Activated effector memory CD4-positive, alpha-beta T cell treated with Interleukin-2 at 50 U/mL for 16 hours (primary cell): ENCODE measurements at places on chromosomes 12 and 14.

DNA sequence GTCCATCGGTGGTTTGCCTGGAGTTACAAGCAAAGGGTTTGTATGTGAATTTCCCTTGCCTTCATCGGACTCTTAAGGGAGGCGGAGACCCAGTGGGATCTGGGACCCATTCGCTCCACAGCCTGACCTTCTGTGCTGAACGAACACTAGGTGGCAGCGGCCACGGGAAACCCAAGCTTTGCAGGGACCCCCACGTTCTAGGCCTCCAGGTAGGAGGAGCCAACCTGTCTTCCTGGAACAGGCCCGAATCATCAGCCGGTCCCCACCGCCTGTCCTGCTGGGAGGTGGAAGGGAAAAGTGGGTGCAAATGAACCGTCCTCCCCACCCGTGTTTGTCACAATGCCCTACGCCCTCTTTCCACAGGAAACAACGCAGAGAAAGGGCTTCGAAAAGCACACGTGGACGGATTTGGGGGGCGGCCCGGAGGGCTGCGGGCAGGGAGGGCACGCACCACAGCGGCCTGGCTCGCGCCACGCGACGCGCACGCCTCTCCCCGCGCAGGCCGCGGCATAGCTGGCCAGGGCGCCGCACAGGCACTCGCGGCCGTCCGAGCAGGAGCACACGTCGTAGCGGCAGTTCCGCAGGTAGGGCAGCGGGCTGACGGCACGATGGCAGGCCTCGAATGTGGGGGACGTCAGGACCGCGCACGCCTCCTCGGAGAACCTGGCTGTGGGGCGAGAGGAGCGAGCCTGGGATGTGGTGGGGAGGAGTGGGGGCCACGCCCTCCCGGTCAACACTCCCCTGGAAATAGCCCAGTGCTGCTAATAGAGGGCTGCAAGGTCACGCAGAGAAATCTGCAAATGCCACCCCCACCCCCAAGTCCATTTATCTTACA is 67.8 kb downstream of the VWF start:
- DNase-seq, result no peak

DNA sequence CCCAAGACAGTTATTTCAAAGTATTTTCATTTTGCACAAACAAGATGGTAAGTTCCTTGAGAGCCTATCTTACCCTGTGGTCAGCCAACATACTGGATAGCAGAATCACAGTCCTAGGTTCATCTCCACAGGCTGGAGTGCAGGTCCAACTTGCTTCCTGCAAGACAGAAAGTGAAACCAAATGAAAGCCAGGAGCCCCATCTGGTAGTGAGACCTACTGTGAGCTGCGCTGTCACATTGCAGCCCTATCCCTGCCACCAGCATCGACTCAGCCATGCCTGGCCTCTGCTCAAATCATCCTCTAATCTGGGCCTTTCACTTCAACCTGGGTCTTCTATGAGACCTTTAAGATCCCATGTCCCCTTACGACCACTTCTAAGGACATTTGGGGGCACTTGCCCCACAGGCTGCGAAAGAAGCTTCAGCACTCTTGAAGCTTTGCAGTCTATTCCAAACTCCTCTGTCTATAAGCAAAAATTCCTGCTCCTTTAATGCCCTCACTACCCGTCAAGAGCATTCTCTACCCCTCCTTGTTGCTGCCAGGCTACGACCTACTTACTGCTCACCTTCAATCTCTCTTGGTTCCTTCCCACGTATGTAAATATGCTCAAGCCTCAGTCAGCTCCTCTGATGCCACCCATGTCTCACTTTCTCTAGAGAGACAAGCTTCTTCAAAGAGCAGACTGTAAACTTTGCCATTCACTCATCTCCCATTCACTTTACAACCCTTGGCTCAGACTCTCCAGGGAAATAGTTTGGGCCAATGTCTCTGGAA is 55.9 kb upstream of the TSPAN11 start:
- DNase-seq, result no peak

DNA sequence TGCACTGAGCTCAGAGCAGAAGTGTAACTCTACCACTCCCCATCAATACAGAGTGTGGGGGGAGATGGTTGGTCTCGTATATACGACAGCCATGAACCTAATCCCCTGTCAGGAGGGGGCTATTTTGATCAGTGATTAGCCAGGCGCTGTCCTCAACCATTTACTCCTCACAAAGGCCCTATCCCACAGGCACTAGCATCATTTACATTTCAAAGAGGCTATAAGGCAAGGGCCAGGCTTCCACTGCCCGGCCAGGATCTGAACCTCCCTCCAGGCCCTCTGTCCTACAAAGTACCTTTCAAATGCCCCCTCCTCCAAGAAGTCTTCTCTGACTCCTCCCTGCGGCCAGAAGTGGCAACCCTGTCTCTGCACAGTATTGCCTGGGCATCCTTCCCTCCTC is 74.7 kb downstream of the ITPK1 start:
- DNase-seq, result no peak

GRCh38 chr12:47710278-47710677 is 4.4 kb upstream of the RPAP3 start:
- DNase-seq, result no peak

DNA sequence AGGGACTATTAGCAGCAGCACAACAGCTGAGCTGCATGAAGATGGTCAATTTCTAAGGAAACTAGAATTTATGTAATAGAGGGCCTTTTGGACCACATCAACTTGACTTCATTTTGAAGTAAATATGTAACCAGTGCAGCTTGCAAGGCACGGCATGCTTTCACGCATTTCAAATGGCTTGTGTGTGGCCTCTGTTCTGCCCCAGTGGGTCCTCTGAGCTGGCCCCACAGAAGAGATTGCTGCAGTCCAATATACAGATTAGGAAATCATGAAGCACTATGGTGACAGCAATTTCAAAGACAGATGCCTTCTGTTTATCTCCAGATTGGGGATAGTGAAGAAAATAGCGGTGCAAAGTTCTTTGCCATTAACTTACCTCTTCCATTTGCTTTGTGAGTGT is 101.4 kb downstream of the PDZRN4 start:
- DNase-seq, result no peak

- DNase-seq, result no peak
Observed at GRCh38 chr12:26680727-26681455, 152.1 kb downstream of the ITPR2 start.

DNA sequence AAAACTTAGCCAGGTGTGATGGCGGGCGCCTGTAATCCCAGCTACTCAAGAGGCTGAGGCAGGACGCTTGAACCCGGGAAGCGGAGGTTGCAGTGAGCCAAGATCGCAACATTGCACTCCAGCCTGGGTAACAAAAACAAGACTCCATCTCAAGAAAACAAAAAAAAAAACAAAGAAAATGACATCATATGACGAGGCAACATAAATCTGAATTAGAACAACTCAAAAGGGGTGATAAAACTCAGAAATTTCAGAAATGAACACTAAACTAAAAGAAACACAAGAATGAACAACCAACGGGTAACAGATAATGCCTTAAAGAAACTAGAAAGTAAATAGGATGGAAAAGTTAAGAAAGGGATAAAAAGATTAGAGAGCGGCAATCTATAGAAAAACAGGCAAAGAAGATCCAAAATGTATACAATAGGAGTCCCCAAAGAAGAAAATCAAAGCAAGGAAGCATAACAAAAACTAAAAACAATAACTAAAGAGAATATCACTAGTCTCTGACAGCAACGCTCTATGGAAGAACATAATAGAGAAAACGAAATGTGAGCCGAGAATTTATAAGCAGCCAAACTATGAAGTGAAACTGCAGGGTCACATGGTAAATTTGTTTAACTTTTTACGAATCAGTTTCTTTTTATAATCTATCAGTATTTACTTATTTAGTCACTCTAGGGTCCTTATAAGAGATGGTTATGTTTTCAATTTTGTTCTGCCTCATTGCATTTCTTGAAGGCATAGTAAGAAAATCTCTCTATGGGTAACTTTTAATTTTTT is 45.7 kb downstream of the SPPL3 start:
- DNase-seq, result no peak
